Activated CD8-positive, alpha-beta memory T cell treated with anti-CD3 and anti-CD28 coated beads for 1 hour (primary cell): ENCODE measurements at places on chromosomes 3 and 15.

- DNase-seq = no peak
Measured at GRCh38 chr15:93771196-93772030, 459.9 kb upstream of the MCTP2 start.

GRCh38 chr15:88800026-88800425 is 3.2 kb upstream of the ACAN start:
- DNase-seq = no peak

- no peak for DNase-seq
Measured at GRCh38 chr15:63211092-63211490, 21.7 kb downstream of the RAB8B start.

DNA sequence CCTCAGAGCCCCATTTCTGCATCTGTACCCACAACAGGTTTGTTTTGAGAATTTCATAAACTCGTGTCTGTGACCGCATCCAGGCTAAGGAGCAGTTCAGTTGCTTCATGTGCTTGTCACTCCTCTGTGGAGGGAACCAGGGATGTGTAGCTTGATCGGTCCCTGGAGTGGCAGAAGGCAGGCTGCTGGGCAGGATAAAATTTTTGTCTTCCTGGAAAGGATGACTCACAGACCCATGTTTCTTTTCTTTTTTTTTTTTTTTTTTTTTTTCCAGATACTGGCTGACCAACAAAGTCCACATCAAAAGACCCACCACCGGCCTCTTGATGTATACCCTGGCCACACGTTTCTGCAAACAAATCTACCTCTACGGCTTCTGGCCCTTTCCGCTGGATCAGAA is 70.1 kb downstream of the ST8SIA2 start:
- DNase-seq = no peak

DNA sequence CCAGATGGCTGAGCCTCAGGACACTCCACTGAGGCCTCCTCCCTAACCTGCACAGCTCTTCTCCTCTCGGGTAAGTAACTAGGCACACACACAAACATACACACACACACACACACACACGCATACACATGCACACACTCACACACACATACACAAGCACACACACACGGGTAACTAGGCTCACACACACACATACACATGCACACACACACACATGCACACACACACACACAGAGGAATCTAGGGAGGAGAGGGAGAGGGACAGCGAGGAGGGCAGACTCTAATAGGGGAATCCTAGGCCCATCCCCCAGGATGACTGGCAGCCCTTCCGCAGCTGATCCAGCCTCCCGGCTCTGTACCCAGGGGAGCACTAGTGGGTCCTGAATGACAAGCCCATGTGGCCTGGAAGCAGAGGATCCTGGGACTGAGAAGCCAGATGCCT is 177.4 kb upstream of the LINGO1 start:
- no peak for DNase-seq

GRCh38 chr3:127955728-127956127 is 40.7 kb downstream of the KBTBD12 start:
- no peak for DNase-seq

GRCh38 chr3:178392511-178392926 is 143.7 kb upstream of the KCNMB2 start:
- DNase-seq = no peak

GRCh38 chr3:6260551-6261191 is 600.2 kb upstream of the GRM7 start:
- DNase-seq = no peak

DNA sequence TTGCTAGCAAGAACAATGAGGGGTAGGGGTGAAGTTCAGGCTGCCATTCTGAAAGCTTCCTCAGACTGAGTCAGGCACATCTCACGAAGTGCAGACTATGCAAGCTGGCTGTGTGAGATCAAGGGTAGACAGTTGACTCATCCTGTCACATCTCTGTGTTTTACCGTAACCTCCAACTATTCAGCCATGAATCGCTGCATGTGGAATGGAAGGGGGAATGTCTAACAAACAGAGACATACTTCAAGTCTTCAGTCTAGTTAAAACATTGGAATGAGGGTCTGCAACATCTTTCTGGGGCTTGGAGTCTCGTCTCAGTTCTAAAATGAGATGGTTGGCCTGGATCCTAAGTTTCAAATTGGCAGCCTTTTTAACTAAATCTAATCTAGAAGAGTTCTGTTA is 25.9 kb downstream of the AGTR1 start:
- DNase-seq = no peak

GRCh38 chr15:63362885-63363284 is 18.8 kb downstream of the CA12 start:
- no peak for DNase-seq

DNA sequence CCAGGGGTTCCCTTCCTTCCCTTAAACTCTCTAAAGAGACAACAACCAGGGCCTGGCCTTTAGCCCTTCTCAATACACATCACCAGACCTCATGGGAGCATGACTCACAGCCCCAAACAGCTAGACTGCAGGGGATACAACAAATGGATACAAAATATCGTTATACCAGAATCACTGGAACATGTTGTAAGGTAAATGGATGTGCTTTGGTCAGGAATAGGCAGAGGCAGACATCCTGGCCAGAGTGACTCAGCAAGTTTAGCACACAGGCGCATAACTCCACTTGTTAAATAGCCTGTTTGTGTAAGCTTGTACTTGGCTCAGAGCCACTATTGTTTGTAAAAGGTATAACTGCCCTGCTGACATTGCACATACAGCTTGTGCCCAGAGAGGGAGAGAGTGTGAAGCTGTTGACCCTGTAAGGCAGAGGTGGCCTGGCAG is 18.3 kb downstream of the TMED3 start:
- no peak for DNase-seq

DNA sequence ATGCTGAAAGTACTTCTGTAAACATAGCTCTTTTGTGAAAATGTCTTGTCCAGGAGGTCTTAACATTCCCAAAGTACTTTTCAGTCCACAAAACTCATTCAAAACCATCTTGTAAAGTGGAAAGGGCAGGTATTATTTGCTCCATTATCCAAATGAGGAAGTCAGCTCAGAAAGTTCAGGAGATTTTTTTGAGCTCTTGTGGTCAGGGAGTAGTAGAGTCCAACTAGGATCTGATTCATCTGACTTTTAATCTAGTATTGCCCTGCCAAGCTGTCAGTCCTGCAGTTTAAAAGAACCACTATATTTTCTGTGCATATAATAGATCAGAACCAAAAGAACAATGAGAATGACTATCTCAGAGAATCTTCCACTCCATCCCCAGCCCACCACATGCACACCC is 83.5 kb downstream of the FOXB1 start:
- no peak for DNase-seq

DNA sequence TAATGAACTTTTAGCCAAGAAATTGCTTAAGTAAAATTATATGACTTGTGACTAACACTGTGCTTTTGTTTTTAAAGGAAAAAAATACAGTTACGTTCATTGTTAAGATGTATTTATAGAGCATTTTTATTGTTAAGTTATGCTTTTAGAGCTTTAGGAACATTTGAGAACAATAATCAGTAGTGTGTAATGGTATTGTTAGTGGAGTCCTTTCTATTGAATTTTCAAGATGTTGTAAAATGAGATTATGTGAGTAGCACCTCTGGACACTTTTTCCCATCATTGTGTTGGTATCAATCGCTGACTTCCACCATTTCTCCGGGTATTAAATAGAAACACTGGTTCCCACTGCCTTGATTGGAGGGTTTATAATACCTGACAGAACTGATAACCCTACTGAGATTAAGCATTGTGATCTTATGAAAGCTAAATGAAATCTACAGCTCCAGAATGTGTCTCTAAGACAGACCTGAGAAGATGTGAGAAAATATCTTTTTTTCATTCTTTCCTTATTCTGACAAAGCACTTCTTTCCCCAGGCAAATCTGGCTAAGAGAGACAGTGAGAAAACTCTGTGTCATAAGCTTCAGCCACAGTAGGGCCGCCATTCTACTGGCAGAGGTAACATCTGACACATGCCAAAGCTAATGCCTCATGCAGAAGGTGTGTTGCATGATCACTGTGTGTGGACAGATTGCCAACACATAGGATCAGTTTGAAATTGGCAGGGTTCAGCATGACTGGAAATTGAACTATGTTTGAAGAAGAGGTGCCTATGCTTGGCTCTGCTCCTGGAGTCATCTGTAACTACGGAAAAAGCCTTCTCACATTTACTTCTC is 610.8 kb downstream of the MECOM start:
- no peak for DNase-seq

- DNase-seq = no peak
Measured at GRCh38 chr3:53794597-53794996, 51.6 kb downstream of the CHDH start.

GRCh38 chr3:65883613-65884012 is 155.1 kb downstream of the MAGI1 start:
- DNase-seq = no peak
